Metanephros (tissue), 2 donors: ENCODE measurements at places on chromosomes 5 and 9. TPM values are rescaled to one million over a fixed set of nuclear protein-coding genes. Genes with fewer than 3 reads are reported as not detected.

The PCDHA12 gene
- 0.35 TPM for total RNA-seq

The PCDHGB1 gene
- 6.0 TPM for total RNA-seq

The IFT74 gene
- 40.3 TPM for total RNA-seq

The PDE6A gene
- 0.06 TPM for total RNA-seq

The RNF180 gene
- total RNA-seq: 20.1 TPM

The CNTLN gene
- total RNA-seq: 13.8 TPM

The POU5F2 gene
- 5.1 TPM for total RNA-seq

The KIAA0825 gene
- 12.3 TPM for total RNA-seq

The ZDHHC11B gene
- total RNA-seq: 3.0 TPM

The PRRC2B gene
- 151 TPM for total RNA-seq

The SPATA31A3 gene
- total RNA-seq: not detected

The RRAGA gene
- 68.5 TPM for total RNA-seq

The C9orf152 gene
- total RNA-seq: 0.18 TPM

The MOB3B gene
- 13.3 TPM for total RNA-seq

The SMIM33 gene
- total RNA-seq: not detected

The IFNA2 gene
- not detected for total RNA-seq

The TAF1L gene
- not detected for total RNA-seq

The ASTN2 gene
- 19.0 TPM for total RNA-seq

The SOX30 gene
- 0.06 TPM for total RNA-seq

The PCDHB16 gene
- total RNA-seq: 7.8 TPM

The STING1 gene
- total RNA-seq: 48.5 TPM

The GFPT2 gene
- total RNA-seq: 11.9 TPM

The ZNF618 gene
- total RNA-seq: 31.5 TPM

The FOXD4 gene
- total RNA-seq: 0.47 TPM

The AOPEP gene
- 133 TPM for total RNA-seq
